Inflammatory macrophage (primary cell): ENCODE measurements at places on chromosomes 7 and 10.

- DNase-seq = no peak
Measured at GRCh38 chr10:17464545-17464944, 10.2 kb upstream of the ST8SIA6 start.

DNA sequence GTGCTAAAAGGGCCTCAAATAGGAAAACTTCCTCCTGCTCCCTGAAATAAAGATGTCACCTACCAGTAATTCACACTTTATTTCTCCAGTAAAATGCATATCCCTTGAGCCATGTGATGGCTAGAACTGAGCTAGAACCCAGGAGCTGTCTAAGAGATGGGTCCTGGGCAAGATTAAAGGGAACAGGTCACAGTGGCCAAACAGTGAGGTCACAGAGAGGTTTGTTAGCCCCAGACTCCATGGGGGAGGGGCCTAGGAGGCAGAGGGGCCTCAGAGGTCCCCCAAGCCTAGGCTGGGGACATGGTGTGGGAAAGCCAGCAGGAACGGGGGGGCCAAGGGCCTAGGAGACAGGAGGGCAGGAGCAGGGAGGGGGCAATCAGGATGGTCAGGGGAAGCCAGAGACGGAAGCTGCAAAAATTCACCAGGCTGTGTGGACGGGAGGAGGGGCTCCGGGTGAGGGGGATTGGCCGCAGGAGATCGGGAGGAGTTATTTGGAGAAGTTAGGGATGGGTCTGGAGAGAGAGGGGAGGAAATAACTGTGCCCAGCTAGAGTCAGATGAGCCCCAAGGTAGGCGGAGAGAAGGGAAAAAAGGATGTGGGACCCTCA, 3.3 kb downstream of the FBXO24 start:
- no peak for DNase-seq

GRCh38 chr7:151249732-151250072, 1.2 kb upstream of the SMARCD3 start:
- no peak for DNase-seq

- DNase-seq = peak; percentile 28
Measured at GRCh38 chr10:86306628-86307278, 59.8 kb downstream of the GRID1 start.

- peak; percentile 96 for DNase-seq
Measured at GRCh38 chr10:124291001-124291701, 127.6 kb downstream of the OAT start.
